Fibroblast of skin of left biceps (primary cell): ENCODE measurements at places on chromosomes 2 and 18.

DNA sequence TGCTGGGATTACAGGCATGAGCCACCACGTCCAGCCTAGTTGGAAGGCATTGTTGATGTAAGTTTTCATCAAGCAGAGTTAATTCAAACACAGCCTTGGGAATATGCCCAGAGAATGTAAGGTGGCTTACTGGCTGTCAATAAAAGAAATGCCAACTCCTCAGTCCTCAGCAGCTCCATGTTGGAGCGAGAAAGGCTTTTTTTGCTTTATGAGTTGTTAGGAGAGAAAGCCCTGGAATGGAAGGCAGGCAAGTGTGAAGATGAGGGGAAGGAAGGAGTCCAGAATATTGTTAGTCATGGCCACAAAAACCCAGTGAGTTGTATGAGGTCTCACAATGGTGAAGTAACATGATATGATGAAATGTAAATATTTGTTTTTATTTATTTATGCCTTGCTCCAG lies 57.1 kb downstream of the MAP4K4 start:
- DNase-seq, result no peak

- DNase-seq, result no peak
Observed at GRCh38 chr2:145593280-145593679, 1073.4 kb upstream of the ZEB2 start.

DNA sequence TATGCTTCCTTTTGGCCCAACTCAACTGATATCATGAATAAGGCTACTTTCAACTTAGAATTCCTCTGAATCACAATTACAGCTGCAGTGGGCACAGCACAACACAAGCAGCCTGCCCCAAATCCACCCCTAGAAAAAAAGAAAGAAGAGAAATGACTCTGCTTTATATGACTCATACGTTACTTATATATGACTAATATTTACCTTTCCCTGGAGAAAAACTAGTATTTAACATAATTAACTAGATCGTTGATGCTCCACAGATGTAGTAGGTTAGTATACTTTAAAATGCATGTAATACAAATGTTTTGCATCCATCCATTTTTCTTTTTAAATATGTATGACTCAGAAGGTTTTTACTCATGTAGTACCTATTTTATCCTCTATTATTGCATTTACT lies 133.3 kb upstream of the UNC80 start:
- no peak for DNase-seq

- no peak for DNase-seq
Observed at GRCh38 chr2:229701062-229701461, 13.3 kb downstream of the DNER start.

GRCh38 chr2:168702579-168702978 lies 99.9 kb upstream of the NOSTRIN start:
- DNase-seq, result no peak

DNA sequence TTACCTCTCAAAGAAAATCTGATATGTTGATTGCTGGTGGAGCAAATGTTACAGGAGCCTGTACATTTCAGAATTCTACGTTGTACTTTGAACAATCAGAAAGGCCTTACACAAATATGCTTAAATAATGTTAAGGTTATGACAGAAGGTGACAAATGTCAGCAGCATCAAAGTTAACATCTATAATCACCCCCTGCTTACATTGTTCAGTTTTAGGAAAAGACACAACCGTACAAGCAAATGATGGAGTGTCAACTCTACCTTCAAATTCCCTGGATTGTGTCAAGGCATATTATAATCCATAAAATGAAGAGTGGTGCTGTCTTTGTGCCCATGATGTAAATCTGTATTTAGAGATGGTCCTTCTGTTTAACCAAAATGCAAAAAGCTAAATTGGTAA lies 465.5 kb downstream of the ARHGAP15 start:
- no peak for DNase-seq

- no peak for DNase-seq
Observed at GRCh38 chr2:220437938-220438337, 810.5 kb downstream of the SLC4A3 start.

- no peak for DNase-seq
Observed at GRCh38 chr18:40420675-40421074, 1534.4 kb upstream of the PIK3C3 start.

DNA sequence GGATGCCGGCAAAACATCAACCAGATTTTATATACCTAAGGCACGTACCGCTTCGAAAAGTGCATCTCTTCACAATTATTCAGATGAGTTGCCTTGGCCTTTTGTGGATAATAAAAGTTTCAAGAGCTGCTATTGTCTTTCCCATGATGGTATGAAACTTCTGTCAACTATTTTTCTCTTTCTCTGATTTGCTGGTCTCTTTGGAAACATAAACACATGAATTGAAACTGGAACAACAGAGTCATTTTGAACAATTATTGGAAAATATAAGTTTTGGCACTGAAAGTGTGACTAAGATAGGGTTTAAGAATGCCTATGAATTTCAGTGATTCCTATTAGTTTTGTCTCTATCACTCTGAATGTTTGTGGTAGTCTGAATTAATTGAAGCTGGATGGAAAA lies 109.9 kb downstream of the DPP4 start:
- no peak for DNase-seq

DNA sequence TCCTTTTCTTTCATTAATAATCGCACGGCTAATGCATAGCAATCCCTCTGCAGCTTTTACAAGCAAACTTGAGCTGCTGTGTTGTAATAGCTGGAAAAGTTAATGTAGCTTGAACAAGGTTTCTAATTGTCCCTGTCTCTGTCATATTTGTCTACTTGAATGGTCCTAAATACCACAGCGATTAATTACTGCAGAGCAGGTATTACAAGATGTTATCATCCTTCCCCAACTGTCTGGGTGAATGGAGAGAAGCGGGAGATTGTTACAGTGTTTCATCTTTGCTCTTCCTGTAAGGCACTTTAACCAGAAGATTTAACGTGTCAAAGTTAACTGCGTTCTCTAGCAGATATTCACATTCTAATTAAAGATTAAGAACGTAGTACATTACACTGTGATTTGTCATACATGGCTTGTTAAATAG lies 422.2 kb upstream of the POU3F3 start:
- DNase-seq, result no peak

DNA sequence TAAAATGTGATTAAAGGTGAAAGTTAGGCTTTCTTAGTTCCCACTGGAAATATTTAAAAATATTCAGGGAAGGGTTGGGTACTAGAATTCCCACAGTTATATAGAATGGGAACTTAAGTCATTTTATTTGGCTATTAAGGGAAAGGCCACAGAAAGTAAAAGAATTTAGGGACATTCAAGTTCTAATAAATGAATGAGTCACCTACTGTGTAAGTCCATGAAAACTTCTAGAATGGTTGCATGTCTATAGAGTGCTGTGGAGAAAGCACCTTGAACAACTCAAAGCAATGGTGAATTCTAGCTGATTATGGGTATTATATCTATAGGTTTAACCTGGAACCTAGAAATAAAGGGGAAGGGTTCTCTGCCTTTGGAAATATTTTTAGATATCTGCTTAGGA lies 28.1 kb upstream of the SLC4A10 start:
- DNase-seq, result no peak

DNA sequence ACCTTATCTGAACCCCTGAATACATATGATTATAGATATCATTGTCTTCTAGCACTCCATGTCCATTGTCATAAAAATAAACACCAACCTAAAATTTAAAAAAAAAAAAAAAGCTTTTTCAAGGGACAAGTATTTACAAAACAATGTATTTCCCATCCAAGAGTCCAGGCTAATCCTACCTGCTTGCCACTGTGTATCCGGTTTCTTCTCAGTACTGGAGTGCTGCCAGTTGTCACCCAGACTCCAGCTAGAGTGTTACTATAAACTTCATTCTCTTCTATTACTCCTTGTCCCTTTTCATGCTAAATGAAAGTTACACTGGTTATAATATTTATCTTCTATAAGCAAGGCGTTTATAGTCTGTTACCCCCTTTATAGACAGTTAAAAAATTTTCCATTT lies 35.8 kb downstream of the MSH6 start:
- no peak for DNase-seq

DNA sequence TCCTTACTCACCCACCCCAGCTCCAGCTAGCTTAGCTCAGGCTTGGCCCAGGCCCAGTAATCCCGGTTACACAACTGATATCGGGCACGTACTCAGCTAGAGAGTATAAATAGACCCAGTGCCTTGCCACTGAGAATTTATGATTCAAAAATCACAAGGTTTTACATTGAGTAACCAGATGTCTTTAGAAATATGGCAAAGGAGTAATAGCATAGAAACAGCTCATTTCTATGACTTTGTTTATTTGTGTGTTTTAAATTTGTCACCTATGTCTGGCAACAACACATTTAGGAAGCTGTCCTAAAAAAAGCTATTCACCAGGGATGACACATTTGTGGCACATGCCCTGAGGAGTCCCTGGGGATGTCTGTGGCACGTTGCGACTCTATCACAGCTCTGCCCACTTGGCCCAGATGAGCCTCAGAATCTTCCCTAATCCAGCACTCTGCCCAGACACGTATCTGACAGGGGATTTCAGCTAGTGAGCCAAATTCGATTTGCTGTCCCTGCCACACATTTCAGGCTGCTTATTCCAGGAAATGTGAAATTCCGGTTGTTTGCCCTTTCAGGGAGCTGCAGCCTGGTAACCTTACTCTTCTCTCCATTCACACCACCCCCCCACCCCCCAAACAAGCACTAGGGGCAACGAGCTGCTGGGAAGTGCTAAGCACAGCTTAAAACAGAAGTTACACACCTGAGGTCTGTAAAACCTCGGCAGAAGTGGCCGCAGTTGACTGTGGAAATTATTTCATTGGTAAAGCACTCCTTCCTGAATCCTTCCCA lies 85.4 kb upstream of the ZCCHC2 start:
- peak; percentile 42 for DNase-seq

- DNase-seq, result no peak
Observed at GRCh38 chr2:34365932-34366331, 766.8 kb upstream of the FAM98A start.
